ENCODE measurements at places on chromosomes 2 and 18.

DNA sequence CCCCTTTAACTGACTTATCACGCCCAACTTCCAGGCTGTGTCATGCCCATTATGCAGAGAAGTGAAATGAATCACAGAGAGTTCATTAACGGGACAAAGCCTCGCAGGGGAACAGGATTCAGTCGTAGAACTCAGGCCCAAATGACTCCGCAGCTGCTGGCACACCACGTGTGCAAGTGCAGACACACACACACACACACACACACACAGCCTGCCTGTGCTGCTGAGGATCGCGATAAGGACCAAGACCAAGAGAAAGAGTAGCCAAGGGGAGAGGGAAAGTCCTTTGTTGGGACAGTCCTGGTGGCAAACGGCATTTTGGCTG, 90.0 kb upstream of the TAF1B start:
- no peak for DNase-seq

- no peak for DNase-seq
Measured at GRCh38 chr2:227230151-227230550, 65.7 kb downstream of the COL4A3 start.

- no peak for DNase-seq
Measured at GRCh38 chr2:197235711-197236110, 74.9 kb downstream of the ANKRD44 start.

GRCh38 chr2:136381722-136382633, 264.0 kb upstream of the CXCR4 start:
- no peak for DNase-seq

DNA sequence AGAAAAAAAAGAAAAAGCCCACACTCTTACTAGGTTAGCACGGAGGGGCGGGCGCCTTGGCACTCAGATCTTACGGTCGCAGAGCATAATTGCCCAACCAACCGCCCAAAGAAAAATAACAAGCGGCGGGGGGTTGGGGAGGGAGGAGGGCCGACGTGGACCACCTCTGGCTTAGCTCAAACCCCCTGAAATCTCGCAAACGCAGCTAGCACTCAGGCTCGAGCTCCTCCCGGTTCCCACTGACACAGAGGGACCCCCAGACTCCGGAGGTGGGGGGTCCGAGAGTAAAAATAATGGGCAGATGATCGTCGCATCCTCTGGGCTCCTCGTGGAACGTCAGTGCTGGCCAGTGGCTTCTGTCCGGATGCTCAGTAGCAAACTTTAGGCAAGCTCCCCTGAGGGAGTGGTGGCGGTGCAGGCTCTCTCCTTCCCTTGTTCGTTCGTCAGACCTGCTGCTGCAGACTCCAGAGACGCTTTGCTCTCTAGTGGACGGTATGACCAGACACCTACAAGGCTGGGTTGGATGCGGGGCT, 12.0 kb downstream of the CATIP start:
- DNase-seq: no peak

- DNase-seq: no peak
Measured at GRCh38 chr2:180753809-180754761, 226.3 kb upstream of the UBE2E3 start.

- no peak for DNase-seq
Measured at GRCh38 chr2:74645344-74645743, 2.8 kb downstream of the M1AP start.

- DNase-seq: no peak
Measured at GRCh38 chr2:163554864-163555263, 180.9 kb downstream of the FIGN start.

DNA sequence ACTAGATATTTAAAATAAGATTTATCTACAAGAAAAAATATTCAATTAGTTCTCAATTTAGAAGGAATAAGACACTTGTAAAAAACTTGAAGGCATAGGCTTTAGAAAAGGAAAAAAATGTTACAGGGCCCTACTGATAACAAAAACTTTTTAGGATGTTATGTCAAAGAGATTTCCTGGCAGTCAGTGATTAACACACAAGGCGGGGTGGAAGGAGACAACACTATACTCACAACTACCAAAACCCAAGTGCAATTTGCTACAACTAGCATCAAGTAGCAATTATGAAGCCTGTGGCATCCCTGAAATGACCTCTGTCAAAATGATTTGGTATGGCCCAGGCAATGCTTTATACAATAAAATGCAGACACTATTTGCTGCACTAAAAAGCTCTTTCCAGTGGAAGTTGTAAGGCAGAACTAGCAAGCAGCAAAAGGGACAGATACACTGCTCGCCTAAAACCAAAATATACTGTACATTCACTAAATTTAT, 15.3 kb downstream of the STRN start:
- DNase-seq: no peak

DNA sequence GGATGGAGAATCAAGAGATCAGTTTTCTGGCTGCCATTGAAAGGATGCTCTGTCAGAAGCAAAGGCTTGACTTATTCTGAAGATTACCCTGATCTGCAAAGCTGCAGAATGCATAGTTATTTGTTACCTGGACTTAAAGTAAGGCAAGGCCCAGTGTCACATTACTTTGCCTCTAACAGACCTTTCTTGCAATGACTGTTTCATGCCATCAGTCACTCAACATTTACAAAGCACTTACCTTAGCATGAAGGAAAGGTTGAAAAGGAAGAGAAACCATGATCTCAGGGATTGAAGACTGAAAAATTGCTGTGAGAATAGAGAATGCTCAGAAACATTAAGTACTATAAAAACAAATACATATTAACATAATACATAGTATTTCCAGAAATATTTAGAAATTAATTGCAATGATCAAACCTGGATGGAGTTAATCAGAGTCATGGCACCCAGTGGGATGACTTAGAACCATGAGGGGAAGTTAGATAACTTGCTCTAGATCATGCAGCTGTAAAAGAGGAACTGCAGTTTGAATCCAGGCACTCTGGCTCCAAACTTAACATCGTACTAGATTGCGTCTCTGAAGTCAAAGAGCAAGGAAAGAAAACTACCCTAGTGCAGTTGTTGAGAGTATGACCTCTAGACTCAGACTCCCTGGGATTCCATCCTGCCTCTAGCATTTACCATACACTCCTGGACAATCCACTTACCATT, 26.5 kb upstream of the FAM117B start:
- no peak for DNase-seq

DNA sequence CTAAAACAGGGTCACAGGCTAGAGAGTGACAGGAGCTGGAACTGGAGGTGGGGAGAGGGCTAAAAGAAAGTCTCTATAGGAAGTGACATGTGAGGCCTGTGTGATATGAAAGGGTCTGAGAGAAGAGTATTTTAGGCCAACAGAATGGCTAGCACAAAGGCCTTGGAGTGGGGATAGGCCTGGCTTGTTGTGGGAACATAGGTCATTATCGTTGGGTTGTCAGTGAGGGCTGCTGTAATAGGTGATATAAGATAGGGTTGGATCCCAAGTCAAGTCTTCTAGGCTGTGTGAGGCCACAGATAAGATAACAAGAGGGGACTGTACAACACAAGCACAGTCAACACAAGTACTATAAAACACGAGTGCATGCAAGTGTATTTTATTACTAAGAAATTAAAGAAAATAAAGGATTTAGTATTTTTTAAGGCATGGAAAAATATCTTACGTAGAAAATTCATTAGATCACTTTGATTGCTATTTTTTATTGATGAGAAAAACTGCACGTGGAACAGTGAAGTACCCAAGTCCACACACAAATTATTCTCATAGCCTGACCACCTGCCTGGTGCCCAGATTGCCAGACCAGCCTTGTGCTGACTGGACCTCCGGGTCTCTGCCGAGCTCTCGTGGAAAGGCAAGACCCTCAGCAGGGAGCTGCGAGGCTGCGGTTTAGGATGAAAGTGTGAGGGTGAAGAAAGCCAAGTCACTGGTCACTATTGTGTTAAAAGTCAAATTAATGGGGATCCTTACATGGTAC, 14.1 kb downstream of the LTBP1 start:
- DNase-seq: no peak

DNA sequence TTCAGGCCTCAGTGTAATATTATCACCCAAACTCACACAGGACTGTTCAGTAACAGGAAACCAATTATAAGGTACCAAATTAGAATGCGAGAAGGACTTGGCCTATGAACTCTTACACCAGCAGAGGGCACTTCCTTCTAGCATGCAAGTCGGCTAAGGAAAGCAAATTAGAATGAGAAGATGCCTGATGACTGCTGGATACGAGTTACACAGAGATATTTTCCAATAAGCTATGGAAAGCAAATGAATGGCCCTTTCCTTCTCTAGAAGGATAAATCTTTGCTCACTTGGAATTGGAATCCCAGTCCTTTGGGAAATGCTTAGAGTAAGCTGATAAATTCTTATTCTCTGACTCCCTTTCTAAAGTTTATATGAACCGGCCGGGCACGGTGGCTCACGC, 109.8 kb downstream of the AP1S3 start:
- DNase-seq: peak; percentile 10
